ENCODE measurements at places on chromosomes 4 and X. TPM values are rescaled to one million over a fixed set of nuclear protein-coding genes. Genes with fewer than 3 reads are reported as not detected.

Gene TKTL2
- not detected for polyA plus RNA-seq

Gene SUPT20HL2
- not detected for polyA plus RNA-seq

Gene PPBP
- polyA plus RNA-seq = not detected

Gene ZNF630
- polyA plus RNA-seq = 1.2 TPM

All from naive thymus-derived CD4-positive, alpha-beta T cell (primary cell).